ENCODE measurements at places on chromosomes 3 and 15.

- no peak for DNase-seq
Observed at GRCh38 chr3:187735383-187735782, 9.9 kb downstream of the BCL6 start.

GRCh38 chr15:92523176-92523575, 129.5 kb downstream of the ST8SIA2 start:
- DNase-seq = no peak

DNA sequence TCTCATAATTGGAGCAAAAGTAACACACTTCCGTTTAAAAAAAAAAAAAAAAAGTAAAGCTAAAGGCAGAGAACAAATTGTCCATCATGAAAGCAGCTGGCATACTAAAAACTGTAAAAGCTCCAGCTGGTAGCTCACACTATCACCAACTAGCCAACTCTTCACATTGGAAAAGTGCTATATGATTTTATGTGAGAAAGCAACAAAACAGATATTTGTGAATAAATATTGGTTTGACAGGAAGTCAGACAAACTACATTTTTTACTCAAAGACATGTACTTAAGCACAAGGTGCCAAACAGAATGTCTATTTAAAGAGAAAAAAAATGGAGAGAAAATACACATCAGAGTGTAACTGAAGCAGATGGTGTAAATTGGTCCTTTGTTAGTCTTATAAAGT, 231.2 kb upstream of the CADM2 start:
- no peak for DNase-seq

GRCh38 chr15:85005746-85006145, 24.1 kb downstream of the PDE8A start:
- no peak for DNase-seq

GRCh38 chr3:150890295-150890694, 14.9 kb downstream of the MINDY4B start:
- no peak for DNase-seq

DNA sequence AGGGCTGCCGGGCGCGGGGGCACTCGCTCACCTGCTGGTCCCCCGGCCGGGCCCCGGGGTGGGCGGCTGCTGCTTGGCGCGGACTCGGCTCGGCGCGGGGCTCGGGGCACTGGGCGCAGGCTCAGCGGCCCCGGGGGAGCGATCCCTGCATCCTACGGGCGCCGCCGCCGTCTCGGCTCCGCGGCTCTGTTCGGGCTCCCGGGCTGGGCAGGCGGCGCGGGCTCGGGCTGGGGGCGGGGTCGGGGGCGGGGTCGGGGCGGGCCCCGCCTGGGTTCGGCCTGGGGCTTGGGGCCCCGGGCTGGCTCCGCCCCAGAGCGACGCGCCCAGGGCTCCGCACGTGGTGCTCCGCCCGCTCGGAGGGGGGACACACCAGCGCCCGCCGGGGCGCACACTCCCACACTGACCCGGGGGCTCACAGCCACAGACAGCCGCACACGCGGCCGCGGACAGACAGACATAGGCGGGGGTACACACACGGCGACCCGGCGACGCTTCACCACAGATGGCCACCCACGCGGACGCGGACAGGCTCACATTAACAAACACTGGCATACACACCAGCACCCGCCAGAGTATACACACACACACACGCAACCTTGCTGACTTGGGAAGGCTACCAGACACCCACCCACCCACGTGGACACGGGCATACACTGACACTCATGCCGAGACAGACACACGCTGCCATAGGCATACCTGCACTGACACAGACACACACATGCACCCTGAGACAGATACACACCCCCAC, at the start of gene SCN5A:
Gene SCN5A (minus strand): TSS at position 188 of the 748 bp plus-strand sequence. CDS start 16,380 bp downstream, outside the sequence.
- peak; percentile 22 for DNase-seq

DNA sequence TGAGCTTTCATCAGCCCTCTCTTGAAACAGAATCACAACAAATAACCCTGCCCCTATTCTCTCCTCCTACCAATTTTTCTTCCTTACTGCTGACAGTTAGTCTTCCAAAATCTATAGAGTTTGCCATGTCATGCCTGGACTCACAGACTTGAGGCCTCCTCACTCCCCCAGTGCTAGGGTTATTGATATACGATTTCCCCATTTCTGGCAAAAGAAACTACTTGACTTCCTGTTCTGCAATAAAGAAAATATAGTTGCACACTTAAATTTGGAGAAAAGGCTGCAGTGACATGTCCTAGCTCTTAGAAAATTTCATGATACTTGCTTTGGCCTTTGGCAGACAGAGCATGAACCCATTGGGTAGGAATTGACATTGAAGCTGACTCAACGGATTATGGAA, 75.9 kb downstream of the CYP19A1 start:
- no peak for DNase-seq

DNA sequence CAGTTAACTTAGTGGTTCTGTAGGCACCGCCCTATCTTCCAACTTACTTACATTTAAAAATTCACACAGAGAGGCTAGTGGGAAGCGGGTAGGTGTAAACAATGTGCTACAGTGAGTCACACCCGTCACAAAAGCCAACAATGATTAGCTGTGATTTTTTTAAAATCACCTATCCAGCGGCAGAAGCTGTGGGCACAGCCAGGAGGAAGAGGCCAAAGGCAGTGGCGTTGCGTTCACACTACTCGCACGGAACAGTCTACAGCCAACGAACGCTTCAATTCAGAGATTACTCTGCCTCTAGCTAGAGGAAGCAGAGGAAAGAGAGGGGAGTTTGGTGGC, 2.5 kb upstream of the NLGN1 start:
- DNase-seq = no peak

- DNase-seq = no peak
Observed at GRCh38 chr3:9450991-9451390, 53.6 kb downstream of the SETD5 start.

- DNase-seq = no peak
Observed at GRCh38 chr3:38250198-38250597, 15.4 kb upstream of the SLC22A13 start.

DNA sequence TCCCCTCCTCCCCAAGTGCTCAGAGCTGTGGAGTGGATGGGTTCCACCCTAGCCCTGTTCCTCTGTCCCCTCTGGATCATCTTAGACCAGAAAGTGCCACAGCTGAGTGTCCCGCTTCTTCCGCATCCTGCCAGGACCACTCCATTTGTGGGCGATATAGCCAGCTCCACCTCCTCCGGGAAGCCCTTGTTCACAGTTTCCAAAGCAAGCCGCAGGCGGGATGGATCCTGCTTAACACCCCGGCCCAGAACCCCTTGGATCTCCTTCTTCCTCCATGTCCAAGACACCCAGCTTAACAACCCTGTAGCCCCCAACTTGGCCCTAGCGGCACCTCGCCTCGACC, 490 bp upstream of the ALAS1 start:
- DNase-seq = no peak

DNA sequence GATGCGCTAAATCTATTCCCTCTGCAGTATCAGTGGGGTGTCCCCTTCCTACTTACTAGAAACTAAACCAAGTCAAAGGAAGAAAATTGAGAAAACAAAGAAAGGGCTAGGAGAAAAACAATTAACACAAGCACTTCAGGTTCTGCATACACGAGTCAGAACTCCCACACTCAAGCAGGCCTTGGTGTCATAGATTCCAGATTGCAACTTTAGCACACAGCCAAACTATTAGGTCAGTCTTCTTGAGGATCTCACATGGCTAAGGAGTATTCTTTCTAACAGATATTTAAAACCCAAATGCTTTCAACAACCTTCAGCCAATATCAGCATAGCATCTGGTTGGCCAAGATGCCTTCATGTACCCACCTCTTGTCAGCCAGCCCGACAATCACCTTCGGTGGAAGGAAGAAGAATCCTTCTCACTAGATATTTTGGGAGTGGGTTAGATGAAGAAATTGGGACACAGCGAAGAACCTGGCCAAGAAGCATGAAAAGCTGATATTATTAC, 340.0 kb downstream of the VPS13C start:
- DNase-seq = no peak

DNA sequence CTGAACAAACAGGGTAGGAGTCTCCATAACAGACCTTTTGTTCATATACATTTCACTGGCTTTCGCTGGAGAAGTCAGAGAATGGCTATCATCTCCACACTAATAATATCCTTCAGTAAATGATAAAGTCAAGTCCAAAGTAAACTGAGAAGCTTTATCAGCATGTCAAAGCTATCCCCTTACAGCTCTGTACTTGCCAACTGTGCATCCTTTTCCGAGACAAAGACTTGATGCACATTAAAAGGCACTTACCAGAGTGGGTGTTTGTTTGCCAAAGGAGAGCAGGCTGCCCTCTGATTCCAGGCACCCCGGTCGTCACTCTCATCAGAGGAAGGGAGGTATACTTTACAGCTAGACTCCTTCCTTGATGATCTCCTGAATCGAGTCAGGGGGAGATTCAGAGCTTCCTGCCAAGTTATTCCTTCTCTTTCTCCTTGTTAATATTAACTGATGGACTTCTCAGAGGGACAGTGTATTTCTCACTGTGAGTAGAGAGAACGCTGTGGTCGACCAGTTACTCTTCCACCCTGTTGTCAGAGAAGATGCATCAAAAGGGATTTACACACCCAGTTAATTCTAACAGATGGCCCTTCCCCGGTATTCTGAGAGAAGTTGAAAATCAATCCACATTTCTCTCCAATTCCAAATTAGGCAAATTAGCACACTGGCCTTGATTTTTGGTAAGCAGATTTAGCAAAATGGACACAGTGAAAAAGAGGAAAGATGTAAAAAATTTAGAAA, 504.7 kb upstream of the NR2F2 start:
- DNase-seq = no peak

DNA sequence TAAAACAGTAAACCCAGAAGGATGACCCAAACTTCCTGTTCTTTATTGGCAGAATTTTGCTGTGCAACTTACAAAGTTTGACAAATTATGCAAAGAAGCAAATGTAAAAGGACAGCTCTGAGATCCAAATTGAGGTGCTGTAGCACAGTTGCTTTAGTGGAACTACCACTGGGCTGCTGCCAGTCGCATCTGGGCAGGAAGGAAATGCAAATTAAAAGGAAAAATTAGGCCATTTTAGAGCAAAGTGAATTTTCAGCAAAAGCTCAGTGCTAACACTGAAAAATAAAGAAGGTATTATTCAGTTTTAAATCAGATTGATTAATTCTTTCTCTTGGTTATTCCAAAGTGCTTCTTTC, 104.5 kb downstream of the ZMAT3 start:
- no peak for DNase-seq

GRCh38 chr3:160041465-160041864, 52.8 kb downstream of the IL12A start:
- no peak for DNase-seq

DNA sequence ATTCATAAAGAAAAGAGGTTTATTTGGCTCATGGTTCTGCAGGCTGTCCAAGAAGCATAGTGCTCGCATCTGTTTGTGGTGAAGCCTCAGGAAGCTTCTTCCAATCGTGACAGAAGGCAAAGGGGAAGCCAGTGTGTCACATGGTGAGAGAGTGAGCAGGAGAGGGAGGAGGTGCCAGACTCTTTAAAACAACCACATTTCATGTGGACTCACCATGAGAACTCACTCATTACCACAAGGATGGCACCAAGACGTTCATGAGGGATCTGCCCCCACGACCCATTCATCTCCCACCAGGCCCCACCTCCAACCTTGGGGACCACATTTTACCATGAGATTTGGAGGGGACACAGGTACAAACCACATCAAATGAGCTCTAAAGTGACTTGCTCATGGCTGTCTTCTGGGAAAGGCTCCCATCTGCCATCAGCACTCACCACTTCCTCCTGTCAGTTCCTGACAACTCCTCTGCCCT, 327.3 kb upstream of the TLE3 start:
- DNase-seq = peak; percentile 7

DNA sequence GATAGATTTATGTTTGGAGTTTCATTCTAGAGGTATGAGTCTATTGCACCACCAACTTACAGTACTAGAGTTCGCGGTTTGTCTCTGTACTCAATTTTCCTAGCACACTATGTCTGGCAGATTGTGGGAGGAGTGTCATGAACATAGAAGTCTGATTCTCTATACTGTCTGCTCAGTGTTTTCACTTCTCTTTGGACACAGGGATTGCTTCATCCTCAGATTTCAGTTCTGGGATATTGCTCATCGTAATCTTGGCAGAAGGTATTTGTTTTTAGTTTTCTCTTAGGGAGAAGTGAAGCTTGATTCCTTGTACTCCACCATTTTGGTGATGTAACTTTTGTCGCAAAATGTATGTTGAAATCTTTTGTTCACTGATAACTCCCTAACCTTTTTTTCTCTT, 27.8 kb upstream of the AZI2 start:
- no peak for DNase-seq

DNA sequence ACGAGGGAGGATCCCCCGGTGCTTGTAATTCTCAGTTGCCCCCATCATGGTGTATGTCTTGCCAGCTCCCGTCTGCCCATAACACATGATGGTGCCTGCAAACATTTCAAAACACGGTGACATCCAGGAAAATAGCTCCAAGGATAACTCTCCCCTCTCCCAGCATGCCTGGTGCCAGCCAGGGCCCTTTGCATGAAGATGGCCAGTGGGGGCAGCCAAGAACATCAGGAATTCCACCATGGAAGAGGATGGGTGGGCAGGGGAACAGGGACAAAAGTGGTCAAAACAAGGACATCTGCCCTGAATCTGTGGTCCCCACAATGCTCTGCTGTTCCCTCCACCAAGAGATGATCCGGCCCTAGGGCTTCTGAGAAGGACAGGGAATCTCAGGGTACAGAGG, 9.0 kb downstream of the KIF9 start:
- no peak for DNase-seq

DNA sequence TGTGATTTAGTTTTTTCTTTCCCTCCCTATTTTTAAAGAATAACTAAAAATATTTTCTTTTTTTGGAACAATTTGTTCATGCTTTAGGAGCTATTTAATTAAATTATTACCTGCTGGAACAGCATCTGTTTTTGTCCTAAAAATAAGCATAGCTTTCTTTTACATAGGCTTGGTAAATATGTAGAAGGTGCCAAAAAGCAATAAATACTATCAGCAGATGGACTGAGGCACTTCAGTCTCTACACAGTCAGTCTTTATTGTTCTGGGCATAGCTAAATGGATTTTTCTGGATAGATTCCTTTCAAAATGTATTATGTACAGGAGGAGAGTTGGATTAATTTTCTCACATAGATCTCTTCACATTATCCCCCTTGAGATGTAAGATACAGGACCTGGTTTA, 223.5 kb downstream of the NAALADL2 start:
- DNase-seq = no peak

- DNase-seq = no peak
Observed at GRCh38 chr3:177800561-177800960, 603.3 kb upstream of the TBL1XR1 start.

DNA sequence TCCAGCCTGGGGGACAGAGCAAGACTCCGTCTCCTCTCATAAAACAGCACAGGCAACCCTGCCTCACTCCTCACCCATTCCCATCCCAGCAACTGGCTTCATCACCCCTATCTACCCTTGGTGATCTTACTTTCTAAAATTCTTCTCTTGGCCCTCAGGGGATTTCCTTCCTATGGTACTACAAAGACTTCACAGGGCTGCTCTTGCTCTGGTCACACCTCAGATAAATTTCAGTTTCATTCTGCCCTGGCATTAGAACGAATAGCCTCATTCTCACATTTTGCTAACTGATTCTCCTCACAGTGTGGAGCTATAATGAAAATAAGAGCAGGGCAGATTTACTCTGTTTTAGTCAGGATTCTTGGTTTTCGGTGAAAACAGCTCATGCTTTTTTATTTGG, 22.1 kb upstream of the CRBN start:
- no peak for DNase-seq

Measured in CD4-positive, alpha-beta T cell treated with Interleukin-4 for 4 hours (primary cell).